Stimulated activated memory B cell treated with anti-CD40 and anti-IgM and Interleukin-4, amounts not matched to agents 10 μg/mL and 1 μg/mL and 100 μg/mL, for 72 hours (primary cell): ENCODE measurements at places on chromosomes 5 and 9.
A peak's percentile ranks its signal among the peaks of the same experiment; 100 is the strongest.

DNA sequence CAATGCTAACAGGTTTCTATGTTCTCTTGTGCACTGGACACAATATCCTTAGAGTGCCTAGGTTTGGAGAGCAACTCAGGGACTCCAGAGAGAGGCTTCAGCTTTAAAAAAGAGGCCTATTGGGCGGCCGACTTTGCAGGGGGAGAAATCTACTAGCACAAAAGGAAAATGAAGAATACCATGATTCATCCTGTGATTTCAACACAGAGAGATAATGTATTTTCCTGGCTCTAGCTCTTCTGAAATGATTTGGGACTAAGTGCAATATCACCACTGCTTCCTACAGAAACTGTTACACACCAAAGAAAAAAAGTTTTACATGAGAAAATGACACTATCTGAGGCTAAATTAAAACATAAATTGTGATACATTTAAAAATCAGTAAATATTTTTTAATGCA, 146.1 kb upstream of the TSLP start:
- H3K27ac ChIP-seq: no peak overlapping the region
- H3K36me3 ChIP-seq: no peaks in the 10 kb centered on the region
- H3K4me1 ChIP-seq: no peaks in the 10 kb centered on the region
- no peaks in the 10 kb centered on the region for H3K27me3 ChIP-seq
- no peak for ATAC-seq

- peaks cover 17% of the 10 kb centered on the region for H3K36me3 ChIP-seq
- H3K27me3 ChIP-seq: no peaks in the 10 kb centered on the region
- no peak overlapping the region for H3K27ac ChIP-seq
- no peak overlapping the region for H3K4me3 ChIP-seq
- no peak for ATAC-seq
These were observed 140.2 kb downstream of the DENND1A start for GRCh38 chr9:123789554-123790292.

DNA sequence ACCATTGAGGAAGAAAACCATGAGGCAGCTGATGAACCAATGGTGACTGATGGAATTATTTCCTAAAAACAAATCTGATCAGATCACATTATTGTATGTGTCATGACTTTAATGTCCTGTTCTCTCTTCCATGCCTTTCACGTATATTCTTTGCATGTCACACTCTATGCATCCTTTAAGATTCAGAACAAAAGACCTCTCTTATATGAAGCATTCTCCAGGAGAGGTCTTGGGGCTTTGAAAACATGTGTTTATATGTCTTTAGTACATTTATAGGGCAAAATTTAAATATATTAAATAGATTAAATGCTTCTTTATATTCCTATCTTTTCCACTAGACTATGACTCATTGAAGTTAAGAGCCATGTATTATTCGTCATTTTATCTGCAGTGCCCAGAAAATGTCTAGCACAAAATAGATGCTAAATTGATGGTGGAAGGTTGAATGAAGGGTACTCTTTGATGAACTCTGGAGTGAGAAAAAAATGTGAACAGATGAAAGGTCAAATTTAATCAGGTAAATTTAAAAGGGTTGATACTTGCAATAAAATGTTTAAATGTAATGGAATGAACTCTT, 196.3 kb downstream of the PSAT1 start:
- no peak overlapping the region for H3K4me3 ChIP-seq
- no peaks in the 10 kb centered on the region for H3K4me1 ChIP-seq
- no peak overlapping the region for H3K27ac ChIP-seq
- no peaks in the 10 kb centered on the region for H3K27me3 ChIP-seq

- no peak for ATAC-seq
- no peaks in the 10 kb centered on the region for H3K36me3 ChIP-seq
- peak overlapping the region; percentile 85 for H3K27ac ChIP-seq
- H3K4me1 ChIP-seq: peaks cover 17% of the 10 kb centered on the region
These were observed 163.4 kb downstream of the HSD17B3 start for GRCh38 chr9:96138616-96139015.

- no peak for ATAC-seq
- H3K36me3 ChIP-seq: no peaks in the 10 kb centered on the region
- H3K27me3 ChIP-seq: no peaks in the 10 kb centered on the region
- no peaks in the 10 kb centered on the region for H3K4me1 ChIP-seq
These were observed 166.8 kb downstream of the IRX2 start for GRCh38 chr5:2584579-2585269.

- H3K36me3 ChIP-seq: no peaks in the 10 kb centered on the region
- H3K27me3 ChIP-seq: peaks cover 11% of the 10 kb centered on the region
- no peak overlapping the region for H3K27ac ChIP-seq
- H3K4me3 ChIP-seq: no peak overlapping the region
- no peaks in the 10 kb centered on the region for H3K4me1 ChIP-seq
These were observed 17.0 kb upstream of the CDK20 start for GRCh38 chr9:87991151-87991870.

DNA sequence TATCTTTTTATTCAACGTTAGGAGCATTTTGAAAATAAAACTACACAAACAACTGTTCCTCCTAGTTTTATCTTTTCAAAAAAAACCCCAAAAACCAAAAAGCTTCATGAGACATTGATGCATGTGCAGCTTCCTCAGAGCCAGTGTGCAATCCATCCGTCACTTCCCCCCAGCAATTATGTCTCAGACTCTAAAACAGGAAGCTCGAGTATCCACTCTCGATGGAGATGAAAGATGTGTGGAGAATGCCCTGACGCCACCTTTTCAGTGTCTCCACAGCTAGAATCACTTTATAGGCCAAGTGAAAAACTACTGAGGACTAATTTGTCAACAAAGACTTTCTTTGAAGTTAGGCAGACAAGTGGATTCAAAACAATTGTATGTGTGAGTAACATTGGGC, 408.9 kb upstream of the SMARCA2 start:
- H3K4me3 ChIP-seq: no peak overlapping the region
- H3K27ac ChIP-seq: no peak overlapping the region
- no peaks in the 10 kb centered on the region for H3K4me1 ChIP-seq
- ATAC-seq: no peak
- H3K36me3 ChIP-seq: no peaks in the 10 kb centered on the region

GRCh38 chr5:135729321-135729786, 105.1 kb upstream of the SLC25A48 start:
- H3K4me1 ChIP-seq: no peaks in the 10 kb centered on the region
- ATAC-seq: no peak
- no peaks in the 10 kb centered on the region for H3K27me3 ChIP-seq
- no peak overlapping the region for H3K4me3 ChIP-seq

GRCh38 chr5:139651853-139652787, 4.0 kb downstream of the CXXC5 start:
- H3K4me3 ChIP-seq: peak overlapping the region; percentile 92
- peaks cover 67% of the 10 kb centered on the region for H3K4me1 ChIP-seq
- H3K27ac ChIP-seq: peak overlapping the region; percentile 88
- H3K36me3 ChIP-seq: peaks cover 8% of the 10 kb centered on the region
- ATAC-seq: peak; percentile 77

GRCh38 chr5:143176048-143176447, 227.4 kb downstream of the NR3C1 start:
- H3K27me3 ChIP-seq: no peaks in the 10 kb centered on the region
- ATAC-seq: no peak
- H3K4me3 ChIP-seq: no peak overlapping the region
- H3K27ac ChIP-seq: no peak overlapping the region
- H3K36me3 ChIP-seq: peaks cover 5% of the 10 kb centered on the region
- peaks cover 5% of the 10 kb centered on the region for H3K4me1 ChIP-seq

DNA sequence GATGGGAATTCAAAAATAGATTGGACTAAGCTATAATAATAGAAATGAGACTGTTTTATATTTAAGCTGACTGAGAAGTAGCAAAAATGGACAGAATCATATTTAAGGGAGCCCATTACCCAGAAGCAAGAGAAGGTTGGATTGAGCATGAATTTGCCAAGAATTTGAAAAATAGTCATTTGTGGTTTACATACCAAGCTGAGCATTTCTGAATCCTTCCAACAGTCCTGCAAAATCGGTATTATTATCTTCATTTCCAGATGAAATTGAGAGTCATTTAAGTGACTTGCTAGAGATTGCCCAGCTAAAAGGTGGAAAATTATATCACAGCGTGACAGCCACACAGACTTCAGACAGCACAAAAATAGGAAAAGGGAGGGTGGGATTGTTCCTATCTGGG, 48.4 kb downstream of the TNFSF15 start:
- H3K4me1 ChIP-seq: peaks cover 41% of the 10 kb centered on the region
- H3K27ac ChIP-seq: no peak overlapping the region
- no peak overlapping the region for H3K4me3 ChIP-seq
